H1 (cell line): ENCODE measurements at places on chromosomes 2 and 18. TPM values are rescaled to one million over a fixed set of nuclear protein-coding genes. Genes with fewer than 3 reads are reported as not detected.

STPG4 gene
- total RNA-seq, result 0.27 and 0.28 TPM in 2 replicates

COLEC11 gene
- total RNA-seq, result 0.25 and 0.47 TPM in 2 replicates

EGR4 gene
- total RNA-seq, result 0.20 TPM in 1 of 2 replicates, not detected in the other

ALK gene
- 0.09 and 0.10 TPM in 2 replicates for total RNA-seq

VIL1 gene
- total RNA-seq, result 7.0 and 8.2 TPM in 2 replicates

CAPN13 gene
- 0.94 and 2.4 TPM in 2 replicates for total RNA-seq

AAMP gene
- total RNA-seq, result 119 and 125 TPM in 2 replicates

FIGN gene
- total RNA-seq, result 21.5 and 22.8 TPM in 2 replicates

SERPINB10 gene
- total RNA-seq, result not detected in 2 replicates

GALNT1 gene
- total RNA-seq, result 93.0 and 101 TPM in 2 replicates

WDSUB1 gene
- total RNA-seq, result 5.5 and 8.0 TPM in 2 replicates

APCDD1 gene
- total RNA-seq, result 2.6 and 3.0 TPM in 2 replicates
